ENCODE measurements at places on chromosomes 4 and X. TPM values are rescaled to one million over a fixed set of nuclear protein-coding genes. Genes with fewer than 3 reads are reported as not detected.

DNA sequence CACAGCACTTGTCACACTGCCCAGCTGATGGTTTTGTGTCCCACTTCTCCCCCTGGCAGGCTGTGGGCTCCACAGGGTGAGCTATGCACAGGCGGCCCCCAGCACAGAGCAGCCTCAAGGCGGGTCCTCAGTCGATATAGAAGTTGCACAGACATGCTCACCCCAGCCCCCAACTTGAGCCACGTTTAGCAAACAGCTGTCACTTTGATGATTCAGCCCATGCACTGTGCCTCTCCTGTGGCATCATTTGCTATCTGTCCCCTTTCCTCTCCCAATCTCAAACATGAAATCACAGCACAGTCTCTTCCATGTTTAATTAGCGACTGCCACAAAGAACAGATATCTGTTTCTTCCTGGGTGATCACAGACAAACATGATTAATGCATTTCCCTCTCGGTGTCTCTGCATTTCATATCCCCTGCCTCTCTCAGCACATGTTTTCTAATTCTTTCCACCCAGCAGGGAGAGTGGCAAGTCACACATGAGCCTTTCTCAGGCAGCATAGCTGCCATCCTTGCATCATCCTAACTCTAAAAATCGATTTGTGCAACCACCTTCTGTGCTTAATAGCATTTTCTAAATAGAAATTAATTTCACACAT lies 204.9 kb downstream of the EVC2 start:
- no peaks in the 10 kb centered on the region for H3K27me3 ChIP-seq
- no peaks in the 10 kb centered on the region for H3K4me1 ChIP-seq
- H3K36me3 ChIP-seq, result no peaks in the 10 kb centered on the region
- no peak overlapping the region for H3K27ac ChIP-seq
- DNase-seq, result no peak

DNA sequence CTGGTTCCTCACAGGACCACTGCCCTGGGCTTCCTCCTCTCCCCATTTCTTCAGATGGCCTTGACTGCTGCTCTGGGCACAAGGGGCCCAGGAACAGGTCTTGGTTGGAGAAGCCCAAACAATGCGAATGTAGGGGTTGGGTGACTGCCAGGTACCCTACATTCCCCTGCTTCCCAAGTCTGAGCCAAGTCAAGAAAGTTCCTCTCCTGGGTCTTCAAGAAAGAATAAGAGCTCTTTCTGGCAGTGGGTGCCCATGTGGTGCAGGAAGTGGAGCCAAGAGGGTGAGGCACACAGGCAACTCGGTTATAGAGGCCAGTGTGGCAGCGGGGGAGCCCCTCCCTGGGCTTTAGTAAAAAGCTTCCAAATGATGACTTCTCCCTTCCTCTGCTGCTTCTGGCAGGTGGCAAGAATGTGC lies 2.7 kb downstream of the SLC34A2 start:
- no peaks in the 10 kb centered on the region for H3K27me3 ChIP-seq
- DNase-seq, result no peak
- H3K4me3 ChIP-seq, result no peak overlapping the region
- no peaks in the 10 kb centered on the region for H3K4me1 ChIP-seq
- H3K36me3 ChIP-seq, result no peaks in the 10 kb centered on the region
- H3K27ac ChIP-seq, result no peak overlapping the region

DNA sequence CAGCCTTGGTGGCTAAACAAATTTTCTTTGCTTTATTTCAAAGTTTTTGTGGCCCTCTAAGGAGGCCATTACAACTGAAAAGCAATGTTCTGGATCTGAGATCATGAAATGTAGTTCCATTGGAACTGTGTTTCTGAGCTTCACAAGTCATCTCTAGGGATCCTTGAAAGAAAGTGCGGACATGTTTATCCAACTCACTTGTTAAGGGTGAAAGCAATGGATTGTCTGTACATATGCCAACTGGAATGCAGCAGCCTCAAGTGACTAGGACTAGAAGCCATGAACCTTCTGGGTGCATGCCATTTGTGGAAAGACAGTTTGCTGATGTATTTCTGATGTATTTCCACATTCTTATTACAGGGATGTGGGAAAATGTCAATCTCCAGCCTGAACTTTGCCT lies 36.7 kb upstream of the KLHL13 start:
- DNase-seq, result no peak
- H3K27ac ChIP-seq, result no peak overlapping the region
- no peaks in the 10 kb centered on the region for H3K27me3 ChIP-seq
- H3K4me3 ChIP-seq, result no peak overlapping the region

GRCh38 chr4:89129080-89129640 lies 17.8 kb downstream of the TIGD2 start:
- H3K27me3 ChIP-seq, result no peaks in the 10 kb centered on the region
- no peak for DNase-seq
- H3K36me3 ChIP-seq, result no peaks in the 10 kb centered on the region
- H3K27ac ChIP-seq, result no peak overlapping the region
- no peaks in the 10 kb centered on the region for H3K4me1 ChIP-seq

GRCh38 chr4:64889906-64890610 lies 480.8 kb upstream of the TECRL start:
- no peaks in the 10 kb centered on the region for H3K4me1 ChIP-seq
- no peak overlapping the region for H3K27ac ChIP-seq
- no peaks in the 10 kb centered on the region for H3K27me3 ChIP-seq
- no peaks in the 10 kb centered on the region for H3K36me3 ChIP-seq
- no peak overlapping the region for H3K4me3 ChIP-seq

GRCh38 chr4:384311-385010 lies 46.8 kb downstream of the ZNF141 start:
- H3K36me3 ChIP-seq, result no peaks in the 10 kb centered on the region
- no peak overlapping the region for H3K4me3 ChIP-seq
- no peaks in the 10 kb centered on the region for H3K27me3 ChIP-seq

DNA sequence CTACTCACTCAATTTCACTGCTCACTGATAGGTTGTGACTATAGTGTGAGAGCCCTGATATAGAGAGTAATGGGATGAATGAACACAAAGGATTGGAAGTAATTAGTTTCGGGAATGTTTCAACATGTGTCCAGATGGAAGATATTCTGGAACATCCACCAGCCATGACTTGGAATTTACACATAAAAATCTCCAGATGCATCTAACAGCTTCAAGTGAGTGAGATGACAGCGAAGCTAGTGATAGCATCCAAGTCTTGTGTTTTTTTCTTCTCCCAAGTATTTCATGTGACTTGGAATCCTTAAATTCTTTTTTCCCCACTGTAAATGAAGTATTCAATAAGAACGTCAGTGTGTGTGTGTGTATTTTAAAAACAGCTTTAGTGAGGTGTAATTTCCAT lies 82.1 kb downstream of the CLDN34 start:
- DNase-seq, result no peak
- no peaks in the 10 kb centered on the region for H3K36me3 ChIP-seq
- H3K27ac ChIP-seq, result no peak overlapping the region
- no peak overlapping the region for H3K4me3 ChIP-seq
- H3K4me1 ChIP-seq, result peaks cover 41% of the 10 kb centered on the region
- no peaks in the 10 kb centered on the region for H3K27me3 ChIP-seq

DNA sequence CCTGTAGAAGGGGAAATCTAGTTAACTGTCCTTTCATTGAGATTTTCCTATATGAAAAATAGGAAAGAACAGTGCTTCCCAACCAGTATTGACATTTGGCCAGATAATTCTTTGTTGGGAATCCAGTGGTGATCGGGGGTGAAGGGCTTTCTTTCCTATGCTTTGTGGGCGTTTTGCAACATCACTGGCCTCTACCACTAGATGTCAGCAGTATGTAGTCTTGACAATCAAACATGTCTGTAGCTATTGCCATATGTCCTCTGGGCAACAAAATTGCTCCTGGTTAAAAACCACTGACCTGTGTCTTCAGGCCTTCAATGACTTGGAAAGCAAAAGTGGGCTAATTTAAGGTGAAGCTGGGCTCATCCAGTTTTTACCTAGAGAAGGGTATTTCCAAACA lies 658.5 kb downstream of the DACH2 start:
- no peak overlapping the region for H3K4me3 ChIP-seq
- H3K27me3 ChIP-seq, result no peaks in the 10 kb centered on the region
- H3K36me3 ChIP-seq, result no peaks in the 10 kb centered on the region
- H3K27ac ChIP-seq, result no peak overlapping the region
- no peaks in the 10 kb centered on the region for H3K4me1 ChIP-seq
- no peak for DNase-seq

DNA sequence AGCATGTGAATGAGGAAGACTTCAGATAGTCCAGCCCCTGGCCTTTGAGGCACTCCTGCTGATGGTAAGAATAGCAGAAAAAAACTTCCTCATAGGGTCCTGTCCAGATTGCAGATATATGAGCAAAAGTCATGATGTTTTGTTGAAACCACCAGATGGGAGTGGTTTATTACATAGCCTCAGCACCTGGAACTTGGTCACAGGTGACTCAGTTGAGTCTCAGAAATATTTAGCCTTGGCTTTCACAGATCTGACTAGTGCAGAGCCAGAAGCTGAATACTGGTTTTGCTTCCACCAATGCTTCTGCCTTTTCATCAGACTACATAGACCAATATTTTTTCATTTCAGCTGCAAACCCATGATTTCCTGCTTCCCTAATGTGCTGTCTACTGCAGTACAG lies 994.9 kb upstream of the SLIT2 start:
- no peaks in the 10 kb centered on the region for H3K27me3 ChIP-seq
- H3K4me3 ChIP-seq, result no peak overlapping the region
- no peaks in the 10 kb centered on the region for H3K36me3 ChIP-seq
- DNase-seq, result no peak
- H3K27ac ChIP-seq, result no peak overlapping the region
- no peaks in the 10 kb centered on the region for H3K4me1 ChIP-seq

DNA sequence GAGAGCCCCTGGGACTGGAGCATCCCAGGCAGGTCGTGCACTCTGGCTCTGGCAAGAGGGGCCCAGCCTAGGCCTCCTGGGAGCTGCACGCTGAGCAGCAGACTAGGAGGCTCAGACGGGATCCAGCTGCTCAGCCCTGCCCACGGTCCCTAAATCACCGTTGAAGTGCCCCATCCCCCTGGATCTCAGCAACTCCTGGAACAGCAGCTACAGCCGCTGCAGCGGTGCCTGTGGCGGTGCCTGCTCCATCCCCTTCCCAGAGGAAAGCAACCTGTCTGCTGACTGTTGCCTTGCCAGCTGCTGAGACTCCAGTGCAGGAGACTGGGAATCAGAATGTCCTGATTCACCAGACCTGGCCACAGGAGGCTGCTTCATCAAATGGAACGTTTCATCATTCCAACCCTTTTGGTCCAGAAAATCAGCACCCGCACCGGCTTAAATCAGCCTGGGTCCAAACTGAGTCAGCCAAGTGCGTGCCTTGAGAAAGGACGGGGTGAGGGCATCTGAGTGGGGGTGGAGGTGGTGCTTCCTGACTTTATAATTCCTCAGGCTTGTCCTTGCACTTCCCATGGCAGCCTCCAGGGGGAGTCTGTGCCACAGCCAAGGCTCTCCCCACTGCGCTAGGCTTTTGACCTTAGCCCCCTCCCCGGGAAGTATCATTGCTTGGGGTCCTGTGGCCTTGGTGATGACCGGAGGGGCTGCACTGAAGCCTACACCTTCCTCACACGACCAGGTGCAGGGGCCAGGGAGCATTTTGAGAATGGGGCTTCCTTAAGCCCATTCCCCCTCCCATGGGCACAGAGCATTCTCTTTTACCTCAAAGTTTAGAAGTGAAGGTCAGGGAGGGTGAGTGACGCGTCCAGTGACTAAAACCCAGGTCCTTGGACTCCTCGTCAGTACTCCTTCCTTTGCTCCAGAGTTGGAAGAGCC lies 6.5 kb downstream of the ZNF185 start:
- peaks cover 26% of the 10 kb centered on the region for H3K4me1 ChIP-seq
- no peak for DNase-seq

Gene FRG2
- total RNA-seq, result not detected
